ENCODE measurements at places on chromosomes 5 and 9.
A peak's percentile ranks its signal among the peaks of the same experiment; 100 is the strongest.

DNA sequence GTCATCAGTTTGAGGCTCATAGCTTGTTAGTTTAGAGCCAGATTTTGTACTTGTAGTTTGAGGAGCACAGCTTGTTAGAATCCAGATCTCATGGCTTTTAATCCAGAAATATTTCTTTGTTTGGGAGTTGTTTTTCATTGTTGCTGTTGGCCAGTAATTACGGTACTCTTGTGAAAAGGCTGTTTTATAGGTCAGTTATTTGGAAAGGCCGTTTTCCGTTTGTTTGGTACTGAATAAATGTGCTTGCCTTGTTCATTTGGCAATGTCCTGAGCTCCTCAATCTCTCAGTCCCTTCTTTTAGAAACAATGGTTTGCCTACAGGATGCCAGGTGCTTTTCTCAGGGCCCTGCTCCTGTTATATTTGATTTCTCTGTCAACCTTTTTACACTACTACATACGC, 4.5 kb upstream of the MOB3B start:
- DNase-seq = no peak

DNA sequence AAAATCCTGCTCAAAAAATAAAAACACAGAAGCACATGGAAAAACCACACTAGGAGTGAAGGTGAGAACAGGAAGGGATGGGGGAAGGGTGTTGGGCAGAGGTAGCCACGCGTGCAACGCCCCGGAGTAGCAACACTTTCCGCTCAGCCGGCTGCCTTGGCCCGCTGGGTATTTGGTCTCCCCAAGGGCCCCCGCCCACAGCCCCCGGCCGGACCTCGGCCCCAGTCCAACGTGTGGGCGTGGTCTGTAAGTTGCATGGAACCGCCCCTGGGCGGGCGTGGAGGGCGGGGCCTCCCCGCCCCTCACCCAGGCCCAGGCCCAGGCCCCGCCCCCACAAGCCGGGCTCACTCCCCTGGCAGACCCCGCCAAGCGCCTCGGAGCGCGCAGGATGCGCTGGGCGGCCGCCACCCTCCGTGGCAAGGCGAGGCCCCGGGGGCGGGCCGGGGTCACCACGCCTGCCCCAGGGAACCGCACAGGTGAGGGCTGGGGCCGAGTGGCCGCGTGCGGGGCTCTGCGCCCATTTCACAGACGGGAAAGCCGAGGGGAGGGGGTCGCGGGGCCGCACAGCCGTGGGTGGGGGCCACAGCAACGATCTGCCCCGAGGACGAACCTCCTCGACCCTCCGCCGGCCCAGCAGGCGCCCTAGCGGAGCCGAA, at the start of gene SUSD3:
Gene SUSD3 (plus strand): TSS at position 347 of the 656 bp plus-strand sequence. CDS start 42 bp downstream, at position 389.
- DNase-seq = peak; percentile 41

DNA sequence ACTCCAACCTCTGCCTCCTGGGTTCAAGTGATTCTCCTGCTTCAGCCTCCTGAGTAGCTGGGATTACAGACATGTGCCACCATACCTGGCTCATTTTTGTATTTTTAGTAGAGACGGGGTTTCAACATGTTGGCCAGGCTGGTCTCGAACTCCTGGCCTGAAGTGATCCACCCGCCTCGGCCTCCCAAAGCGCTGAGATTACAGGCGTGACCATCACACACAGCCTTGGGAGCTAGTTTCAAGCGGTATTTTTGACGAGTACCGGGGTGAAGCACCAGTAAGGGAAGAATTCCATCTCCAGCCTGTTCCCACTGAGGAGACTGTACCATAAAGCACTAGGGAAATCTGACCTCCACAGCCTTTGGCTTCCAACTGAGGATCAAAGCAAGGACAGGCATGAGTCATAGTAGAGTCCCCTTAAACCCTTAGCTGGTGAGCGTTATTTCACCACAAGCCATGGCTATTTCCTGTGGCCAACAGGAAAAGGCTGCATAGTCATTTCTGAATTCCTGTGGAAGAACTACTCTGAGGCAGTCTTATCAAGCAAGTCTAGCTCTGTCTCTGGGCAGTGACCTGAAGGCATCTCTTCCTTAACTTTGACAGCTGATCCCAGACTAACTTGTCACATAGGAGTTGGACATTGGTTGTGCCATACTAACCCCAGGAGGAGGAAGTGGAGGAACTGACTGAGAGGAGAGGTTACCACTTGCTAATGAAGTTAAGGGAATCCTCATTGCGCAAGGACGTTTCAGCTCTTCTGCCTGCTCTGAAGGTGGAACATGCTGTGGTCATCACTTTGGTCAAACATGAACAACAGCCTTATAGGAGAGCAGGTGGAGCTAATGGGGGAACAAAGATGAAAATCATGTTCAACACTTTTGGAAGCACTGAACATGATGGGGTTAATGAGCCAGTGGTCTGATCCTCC, 85.8 kb upstream of the DMRT1 start:
- DNase-seq = no peak

GRCh38 chr9:120071760-120072159, 508.2 kb downstream of the CDK5RAP2 start:
- DNase-seq = no peak

GRCh38 chr5:10735569-10736276, 25.3 kb downstream of the DAP start:
- DNase-seq = no peak

DNA sequence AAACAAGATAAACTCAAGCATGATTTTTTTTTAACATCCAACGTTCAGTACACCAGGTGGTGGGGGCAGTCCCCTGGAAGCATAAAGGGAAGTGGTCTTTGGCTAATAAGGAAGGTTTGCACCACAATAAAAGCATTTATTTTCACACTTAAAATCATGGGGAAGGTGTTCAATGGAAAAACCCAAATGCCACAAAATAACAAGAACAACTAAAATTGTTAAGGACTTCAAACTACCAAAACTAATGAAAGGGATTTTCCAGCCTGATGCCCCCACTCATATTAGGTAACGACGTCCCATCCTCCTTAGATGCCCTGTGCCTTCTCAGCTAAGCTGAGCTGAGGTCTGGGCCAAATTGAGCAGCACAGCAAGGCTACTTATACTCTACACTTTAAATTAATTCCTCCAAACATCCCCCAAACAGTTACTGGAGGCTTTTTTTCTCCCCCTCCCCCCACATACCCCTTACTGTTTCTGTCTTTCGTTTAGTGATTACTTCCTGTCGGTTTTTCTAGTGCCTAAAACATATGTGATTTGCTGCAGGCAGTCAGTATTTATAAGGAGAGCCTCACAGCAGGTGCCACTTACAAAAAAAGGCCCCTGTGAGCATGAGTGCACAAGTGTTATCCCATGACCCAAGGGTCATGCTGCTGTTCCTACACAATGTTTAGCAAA, 259.7 kb upstream of the ZNF608 start:
- DNase-seq = no peak

- no peak for DNase-seq
Observed at GRCh38 chr5:72194846-72195245, 87.6 kb downstream of the MAP1B start.

DNA sequence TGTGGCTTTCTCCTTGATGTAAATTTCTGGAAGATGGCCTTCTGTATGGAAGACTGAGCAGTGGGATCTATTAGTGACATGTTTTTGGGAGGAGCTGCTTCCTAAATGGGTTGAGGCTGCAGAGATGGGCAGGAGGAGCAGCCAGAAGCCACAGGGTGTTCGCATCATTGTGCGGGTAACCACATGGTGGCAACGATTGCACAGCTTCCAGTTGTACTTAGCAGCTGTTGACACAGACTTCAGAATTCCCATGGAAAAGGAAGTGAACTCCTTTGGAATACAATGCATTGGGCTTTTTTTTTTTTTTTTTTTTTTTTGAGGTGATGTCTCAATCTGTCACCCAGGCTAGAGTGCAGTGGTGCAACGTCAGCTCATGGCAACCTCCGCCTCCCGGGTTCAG, 297.3 kb downstream of the NR3C1 start:
- no peak for DNase-seq

- DNase-seq = no peak
Observed at GRCh38 chr5:10162468-10162867, 87.2 kb downstream of the ATPSCKMT start.

- no peak for DNase-seq
Observed at GRCh38 chr5:145341842-145342241, 493.3 kb downstream of the PRELID2 start.

GRCh38 chr5:64814073-64814472, 45.3 kb downstream of the CWC27 start:
- no peak for DNase-seq

GRCh38 chr5:138951091-138951985, 76.2 kb upstream of the LRRTM2 start:
- no peak for DNase-seq

GRCh38 chr9:106621313-106622163, 241.4 kb upstream of the ZNF462 start:
- DNase-seq = no peak

- DNase-seq = no peak
Observed at GRCh38 chr5:29672678-29673077, 1520.8 kb upstream of the CDH6 start.

GRCh38 chr9:125758986-125759763, 12.0 kb downstream of the PBX3 start:
- DNase-seq = no peak

GRCh38 chr9:96168882-96169281, 133.1 kb downstream of the HSD17B3 start:
- no peak for DNase-seq

DNA sequence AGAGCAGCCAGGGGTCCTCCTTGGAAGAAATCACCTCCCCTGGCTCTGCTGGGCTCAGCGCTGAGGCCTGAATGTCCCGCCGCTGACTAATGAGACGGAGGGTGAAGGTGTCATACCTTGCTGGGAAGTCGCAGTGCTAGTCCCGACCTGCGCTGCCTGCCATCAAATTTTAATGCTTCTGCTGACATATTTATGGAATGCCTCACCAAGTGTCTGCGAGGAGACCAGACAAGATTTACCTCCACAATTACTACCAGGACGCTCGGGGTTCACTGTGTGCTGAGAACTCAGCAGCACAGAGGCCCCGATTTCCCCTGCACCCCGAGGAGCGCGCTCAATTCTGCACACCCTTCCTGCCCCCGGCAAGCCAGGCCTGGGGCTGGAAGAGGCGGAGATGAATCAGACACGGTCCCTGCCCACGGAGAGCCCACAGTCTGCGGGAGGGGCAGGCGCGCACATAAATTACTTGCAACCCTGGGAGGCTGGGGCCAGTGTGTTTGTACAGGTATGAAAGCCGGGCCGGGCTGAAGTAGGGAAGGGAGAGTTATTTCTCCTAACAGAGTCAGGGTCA, 175.2 kb downstream of the PAX5 start:
- DNase-seq = no peak

GRCh38 chr9:1916095-1916494, 99.1 kb upstream of the SMARCA2 start:
- no peak for DNase-seq

- no peak for DNase-seq
Observed at GRCh38 chr5:169248996-169249395, 51.9 kb downstream of the SLIT3 start.

GRCh38 chr9:113737517-113738271, 138.4 kb upstream of the ZNF618 start:
- no peak for DNase-seq

GRCh38 chr5:157352756-157353340, 86.9 kb downstream of the CYFIP2 start:
- DNase-seq = no peak

- DNase-seq = no peak
Observed at GRCh38 chr5:132813599-132814502, 749 bp downstream of the SOWAHA start.

DNA sequence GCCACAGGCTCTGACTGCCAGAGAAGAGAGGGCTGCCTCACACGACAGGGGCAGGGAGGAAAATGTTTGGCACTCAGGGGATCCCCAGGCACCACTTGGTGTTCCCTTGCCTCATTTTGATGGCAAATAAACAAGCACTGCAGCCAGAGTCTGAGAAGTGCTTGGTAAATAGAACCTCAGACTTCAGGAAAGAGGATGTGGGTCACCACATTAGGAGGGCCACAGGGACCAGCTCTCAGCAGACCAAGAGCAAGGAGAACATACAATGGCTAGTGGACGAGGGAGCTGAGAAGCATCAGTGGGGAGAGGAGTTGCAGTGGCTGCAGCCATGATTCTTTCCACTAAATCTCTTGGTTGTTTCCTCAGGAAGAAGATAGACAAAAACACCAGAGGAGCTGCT, 413.9 kb downstream of the GADD45G start:
- no peak for DNase-seq

- DNase-seq = no peak
Observed at GRCh38 chr9:105308461-105309341, 64.2 kb downstream of the SLC44A1 start.

DNA sequence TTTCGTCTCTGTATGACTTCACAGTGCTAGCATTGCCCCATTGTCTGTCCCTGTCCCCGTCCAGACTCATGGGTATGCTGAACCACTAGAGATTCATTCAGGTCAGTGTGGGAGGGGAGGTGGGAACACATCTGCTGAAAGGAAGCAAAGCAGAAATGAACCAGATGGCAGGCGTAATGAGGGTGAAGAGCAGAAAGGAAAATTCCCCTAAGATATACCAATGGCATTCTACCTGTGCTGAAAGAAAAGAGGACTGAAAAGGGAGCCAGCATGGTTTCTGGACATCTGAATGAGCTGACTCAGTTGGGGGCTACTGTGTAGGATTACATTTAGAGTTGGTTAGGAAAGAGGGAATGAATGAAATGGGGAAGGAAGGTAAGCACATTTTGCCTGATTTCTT, 678.7 kb downstream of the MAT2B start:
- DNase-seq = no peak

DNA sequence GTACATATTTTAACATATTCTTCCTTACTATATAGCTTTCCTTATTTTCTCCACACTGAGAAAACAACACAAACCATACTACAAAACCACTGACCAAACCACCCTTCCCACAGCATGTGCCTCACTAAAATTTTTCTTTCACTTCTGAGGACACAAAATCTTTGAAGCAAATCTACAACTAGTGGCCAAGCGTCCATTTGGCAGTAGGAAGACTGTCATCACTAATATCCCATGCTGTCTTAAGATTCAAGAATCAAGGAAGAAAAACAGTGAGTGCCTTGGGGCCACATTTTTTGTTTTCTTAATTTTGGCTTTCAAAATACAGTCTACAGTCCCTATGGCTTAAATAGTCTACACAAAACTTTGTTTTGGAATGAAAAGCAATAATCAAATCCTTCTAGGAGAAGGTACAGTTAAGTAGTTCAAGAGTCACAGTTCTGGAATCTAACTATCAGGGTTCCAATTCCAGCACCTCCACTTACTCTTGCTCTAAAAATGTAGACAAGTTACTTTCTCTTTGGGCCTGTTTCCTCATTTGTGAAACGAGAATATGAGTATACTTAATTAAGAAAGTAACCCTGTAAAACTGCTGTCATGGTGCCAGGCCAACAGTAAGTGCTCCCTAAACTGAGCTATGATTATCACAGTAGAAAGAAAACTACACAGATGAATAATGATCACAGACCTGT, 227.9 kb downstream of the BNC2 start:
- no peak for DNase-seq

GRCh38 chr9:113568571-113569321, 105.2 kb downstream of the RGS3 start:
- DNase-seq = no peak

- DNase-seq = no peak
Observed at GRCh38 chr5:103260951-103261350, 2.4 kb downstream of the MACIR start.

GRCh38 chr9:109815366-109815947, 35.5 kb downstream of the PALM2AKAP2 start:
- no peak for DNase-seq
